ENCODE measurements at places on chromosomes 7 and 10.
A peak's percentile ranks its signal among the peaks of the same experiment; 100 is the strongest.

GRCh38 chr10:100448951-100449350 lies 13.9 kb upstream of the WNT8B start:
- DNase-seq, result no peak

GRCh38 chr7:99498546-99498944 lies 1.5 kb downstream of the ZNF394 start:
- DNase-seq, result no peak

DNA sequence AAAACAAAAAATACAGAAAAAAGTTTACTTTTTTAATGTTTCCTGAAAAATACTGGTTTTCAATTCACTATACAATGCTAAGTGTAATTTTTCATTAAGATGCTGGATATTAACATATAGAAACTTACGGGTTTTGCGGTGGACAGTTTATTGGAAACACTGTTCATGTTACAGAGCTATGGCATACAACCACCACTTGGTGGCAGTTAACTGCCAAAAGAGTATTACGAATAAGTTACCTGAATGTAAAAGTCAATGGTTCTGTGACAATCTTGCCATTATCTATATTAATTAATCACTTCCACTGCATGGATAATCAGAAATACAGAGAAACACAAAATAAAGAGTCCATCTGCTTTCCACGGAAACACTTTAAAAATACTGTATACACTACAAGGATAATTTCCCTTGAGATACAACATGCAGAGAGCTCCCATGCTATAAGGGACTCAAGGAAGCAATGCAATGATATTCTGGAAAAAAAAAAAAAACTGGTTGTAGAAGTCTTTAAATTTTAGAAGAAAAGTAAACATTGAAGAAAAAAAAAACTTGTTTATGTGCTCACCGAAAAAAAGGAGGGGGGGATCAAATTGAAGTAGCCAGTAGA lies 97.0 kb downstream of the TPK1 start:
- no peak for DNase-seq

- DNase-seq, result no peak
Measured at GRCh38 chr7:6056616-6057015, 25.4 kb downstream of the ANKRD61 start.

DNA sequence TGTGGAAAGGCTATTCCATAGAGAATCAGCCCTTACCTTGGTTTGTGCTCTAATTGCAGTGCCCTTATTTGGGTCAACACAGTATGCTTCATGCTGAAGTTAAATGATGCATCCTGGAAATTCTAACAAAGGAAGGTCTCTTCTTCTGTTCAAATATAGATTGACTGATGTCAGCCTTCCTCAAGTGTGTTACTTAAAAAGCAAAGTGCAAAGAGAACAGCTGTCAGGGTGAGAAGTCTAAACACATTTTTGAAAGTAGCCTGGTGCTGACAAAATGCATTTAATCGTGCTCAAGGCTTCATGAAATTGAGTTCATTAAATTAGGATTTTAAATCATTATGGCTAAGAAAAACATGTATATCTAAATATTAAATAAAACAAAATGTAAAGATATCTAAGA lies 19.5 kb downstream of the AGR2 start:
- DNase-seq, result no peak

DNA sequence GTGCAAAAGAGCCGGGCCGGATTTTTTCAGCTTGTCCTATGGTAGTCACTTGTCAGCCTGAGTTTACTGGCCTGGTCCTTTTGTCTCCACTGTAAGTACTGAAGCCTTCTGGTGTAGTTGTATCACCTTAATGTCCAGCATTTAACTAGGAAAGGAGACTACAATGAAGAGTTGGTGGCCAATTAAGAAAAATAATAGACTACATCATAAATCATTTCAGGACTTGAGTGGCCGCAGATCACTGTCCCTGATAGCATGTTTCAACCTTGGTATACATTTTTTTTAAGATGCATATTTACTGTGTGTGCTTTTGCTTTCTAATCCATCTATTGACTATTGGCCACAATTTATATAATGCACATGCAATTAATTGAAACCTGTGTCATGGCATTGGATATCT lies 6.1 kb downstream of the FZD1 start:
- DNase-seq, result no peak

- DNase-seq, result no peak
Measured at GRCh38 chr7:571096-571717, 51.6 kb upstream of the PDGFA start.

DNA sequence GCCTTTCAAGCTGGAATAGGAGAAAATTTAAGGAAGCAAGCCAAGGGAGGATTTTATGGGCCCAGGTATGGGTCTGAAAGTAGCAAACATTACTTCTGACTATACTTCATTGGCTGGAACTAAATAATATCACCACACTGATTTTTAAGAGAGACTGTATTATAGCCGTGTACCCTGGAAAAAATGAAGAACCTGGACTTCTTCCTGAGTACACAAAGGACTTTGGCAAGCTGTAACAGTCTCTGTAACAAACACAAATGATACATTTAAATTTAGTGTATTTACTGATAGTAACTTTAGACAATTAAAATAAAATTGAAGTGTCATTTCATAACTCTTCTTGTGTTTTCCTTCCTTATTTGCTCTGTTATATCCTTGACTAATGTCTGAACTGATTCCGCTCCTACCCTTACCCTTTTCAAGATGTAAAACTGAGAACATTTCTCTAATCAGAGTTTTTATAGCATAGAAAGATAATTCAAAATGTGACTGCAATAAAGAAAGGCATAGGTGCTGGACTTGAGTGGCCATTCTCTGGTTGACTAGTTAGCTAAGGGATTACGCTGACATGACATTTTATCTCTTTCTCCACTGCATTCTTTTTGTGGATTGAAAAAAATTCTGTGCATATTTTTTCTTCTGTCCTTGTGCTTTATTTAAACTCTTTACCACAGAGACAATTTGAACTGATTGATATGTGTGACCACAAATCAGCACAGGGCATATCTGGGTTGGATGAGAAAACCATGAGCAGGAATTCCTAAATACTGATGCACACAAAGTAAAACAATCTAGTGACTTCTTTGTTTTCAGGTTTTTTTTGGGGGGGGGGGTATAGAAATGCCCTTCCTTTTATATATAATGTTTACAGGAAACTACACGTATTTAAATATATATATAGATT lies 349.7 kb downstream of the MDFIC start:
- no peak for DNase-seq

GRCh38 chr7:50062951-50063350 lies 30.1 kb downstream of the ZPBP start:
- no peak for DNase-seq

DNA sequence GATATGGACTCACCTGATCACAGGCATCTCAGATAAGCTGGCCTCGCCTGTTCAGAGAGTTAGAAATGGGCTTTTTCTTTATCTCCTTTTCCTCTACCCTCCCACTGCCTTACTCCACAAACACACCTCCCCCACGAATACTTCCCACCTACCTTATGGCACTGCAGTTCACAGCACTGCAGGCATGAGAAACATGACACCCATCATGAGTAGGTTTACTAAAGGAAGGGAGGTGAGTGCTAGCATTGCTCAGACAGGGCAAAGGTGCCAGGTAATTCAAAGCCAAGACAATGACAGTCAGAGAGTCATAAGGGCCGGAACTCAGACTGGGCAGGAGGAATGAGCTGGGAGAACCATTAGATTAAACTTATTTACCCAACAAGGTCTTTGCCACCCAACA lies 220.6 kb downstream of the FAM107B start:
- no peak for DNase-seq

- DNase-seq, result no peak
Measured at GRCh38 chr10:129114588-129114987, 352.5 kb upstream of the MGMT start.

DNA sequence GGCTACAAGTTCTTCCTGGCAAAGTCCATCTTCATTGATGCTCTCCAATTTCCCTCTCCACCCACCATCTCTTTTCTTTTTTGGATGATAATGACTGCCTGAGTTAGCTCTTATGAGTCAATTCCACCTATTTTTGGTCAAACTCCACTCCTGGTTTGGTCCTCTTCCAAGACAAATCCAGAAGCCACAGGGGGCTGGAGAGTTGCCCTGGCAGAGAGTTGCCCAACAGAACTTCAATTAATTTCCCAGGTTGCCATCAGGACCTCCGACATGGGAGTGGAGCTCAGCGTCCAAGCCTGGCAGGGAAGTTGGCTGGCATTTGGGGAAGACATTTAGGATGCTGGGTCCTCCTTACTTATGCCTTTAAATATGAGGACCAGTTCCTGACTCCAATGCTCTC lies 29.2 kb upstream of the KCNMA1 start:
- DNase-seq, result peak; percentile 69

DNA sequence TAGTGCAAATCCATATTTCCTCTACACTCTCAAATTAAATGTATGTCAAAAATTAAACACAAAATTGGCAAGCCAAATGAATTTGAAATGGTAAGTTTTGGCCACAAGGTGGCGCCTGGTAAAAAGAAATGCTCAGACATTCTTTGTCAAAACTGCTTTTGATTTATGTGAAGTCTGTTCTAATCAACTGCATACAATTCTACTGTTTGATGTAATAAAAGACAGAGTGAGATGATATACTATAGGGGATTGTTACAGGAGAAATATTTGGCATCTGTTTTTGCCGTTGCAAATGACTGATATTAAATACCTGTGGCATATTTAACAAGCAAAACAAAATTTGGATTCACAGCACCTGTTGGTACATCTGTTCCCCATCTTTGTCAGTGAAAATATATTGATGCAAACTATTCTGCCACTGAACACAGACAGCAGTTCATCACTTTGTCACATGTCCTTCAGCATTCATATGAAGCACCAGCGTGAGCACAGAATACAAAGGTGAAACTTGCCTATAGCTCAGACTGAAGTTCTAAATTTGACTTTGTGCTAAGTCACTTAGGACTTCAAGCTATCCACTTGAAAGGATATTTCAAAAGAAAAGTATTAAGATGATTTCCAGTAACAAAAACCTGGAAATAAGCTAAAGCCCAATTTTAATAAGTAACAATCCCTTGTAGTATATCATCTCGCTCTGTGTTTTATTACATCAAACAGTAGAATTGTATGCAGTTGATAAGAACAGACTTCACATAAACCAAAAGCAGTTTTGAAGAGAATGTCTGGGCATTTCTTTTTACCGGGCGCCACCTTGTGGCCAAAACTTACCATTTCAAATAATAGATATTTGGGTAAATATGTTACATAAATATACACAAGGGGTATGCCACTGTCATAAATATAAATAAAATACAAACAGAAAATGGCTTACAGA lies 10.2 kb upstream of the CH25H start:
- no peak for DNase-seq

- no peak for DNase-seq
Measured at GRCh38 chr10:17744341-17744861, 7.6 kb upstream of the TMEM236 start.

DNA sequence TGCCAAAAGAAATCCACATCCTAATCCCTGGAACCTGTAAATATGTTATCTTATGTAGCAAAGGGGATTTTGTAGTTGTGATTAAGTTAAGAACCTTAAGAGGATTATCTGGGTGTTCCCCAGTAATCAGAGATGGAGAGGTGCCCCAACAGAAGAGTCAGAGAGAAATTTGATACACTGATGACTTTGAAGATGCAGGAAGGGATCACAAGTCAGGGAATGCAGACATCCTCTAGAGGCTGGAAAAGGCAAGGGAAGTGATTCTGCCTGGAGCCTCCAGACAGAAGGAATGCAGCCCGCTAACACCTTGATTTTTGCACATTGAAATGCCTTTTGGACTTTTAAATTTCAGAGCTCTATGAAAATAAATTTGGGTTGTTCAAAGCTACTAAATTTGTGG lies 531.7 kb downstream of the DNAJB9 start:
- no peak for DNase-seq

- no peak for DNase-seq
Measured at GRCh38 chr10:126690534-126690933, 20.0 kb upstream of the C10orf90 start.

GRCh38 chr10:68239596-68240150 lies 7.8 kb upstream of the ATOH7 start:
- DNase-seq, result no peak

DNA sequence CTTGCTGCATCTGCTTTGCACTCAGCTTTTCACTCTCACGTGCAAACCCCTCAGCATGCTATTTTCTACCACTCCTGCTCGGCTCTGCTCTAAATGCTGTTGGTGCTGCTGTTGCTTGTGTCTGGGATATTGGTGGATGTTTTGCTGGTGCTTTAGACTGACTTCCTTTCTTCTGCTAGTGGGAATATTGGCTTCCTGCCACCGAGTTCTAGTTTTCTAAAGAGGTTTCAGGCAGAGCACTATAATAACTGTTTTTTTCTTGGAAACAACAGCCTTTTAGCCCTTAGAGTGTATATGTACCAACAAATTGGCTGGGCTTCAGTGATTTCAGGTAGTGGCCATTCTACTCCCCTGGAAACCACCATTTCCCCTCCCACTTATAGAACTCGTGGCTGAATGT lies 27.8 kb downstream of the TMEM236 start:
- no peak for DNase-seq

GRCh38 chr10:14560791-14561765 lies 213.6 kb downstream of the FAM107B start:
- peak; percentile 61 for DNase-seq

- no peak for DNase-seq
Measured at GRCh38 chr7:84187813-84188510, 6.6 kb downstream of the SEMA3A start.

- DNase-seq, result no peak
Measured at GRCh38 chr10:104029521-104029860, 56.2 kb downstream of the COL17A1 start.

GRCh38 chr10:121290674-121291073 lies 307.6 kb downstream of the FGFR2 start:
- DNase-seq, result no peak

DNA sequence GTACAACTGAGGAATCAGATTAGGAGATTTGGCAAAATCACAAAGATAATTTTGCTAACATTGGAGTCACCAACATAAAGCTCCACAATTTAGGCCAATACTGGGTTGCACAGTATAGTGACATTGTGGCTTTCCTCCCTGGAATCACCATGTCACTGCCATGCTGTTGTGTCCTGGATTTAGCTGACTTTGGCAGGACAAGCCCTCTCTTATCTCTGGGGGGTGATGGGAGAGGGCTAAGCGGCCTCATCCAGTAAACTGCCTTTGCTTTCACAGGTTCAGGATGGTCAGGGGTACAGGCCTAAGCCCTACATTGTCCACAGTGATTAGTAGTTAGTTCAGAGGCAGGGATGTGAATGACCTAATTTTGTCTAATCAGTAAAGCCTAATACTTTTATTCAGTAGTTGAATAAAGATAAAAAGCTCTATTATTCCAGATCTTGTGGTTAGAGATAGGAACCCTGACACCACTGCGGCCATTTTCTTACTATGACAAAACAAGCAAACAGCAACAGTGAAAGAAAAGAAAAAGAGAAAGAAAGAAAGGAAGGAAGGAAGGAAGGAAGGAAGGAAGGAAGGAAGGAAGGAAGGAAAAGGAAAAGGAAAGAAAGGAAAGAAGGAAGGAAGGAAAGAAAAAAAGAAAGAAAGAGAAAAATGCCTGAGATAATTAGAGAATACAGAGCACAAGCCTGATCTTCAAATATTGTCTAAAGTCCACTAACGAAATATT lies 140.1 kb downstream of the ETV1 start:
- DNase-seq, result no peak

Measured in left lobe of liver (tissue), 2 donors.